ENCODE measurements at places on chromosomes 5 and 9.

- DNase-seq, result no peak
These were observed 13.6 kb upstream of the OLFM1 start for GRCh38 chr9:135073741-135074305.

DNA sequence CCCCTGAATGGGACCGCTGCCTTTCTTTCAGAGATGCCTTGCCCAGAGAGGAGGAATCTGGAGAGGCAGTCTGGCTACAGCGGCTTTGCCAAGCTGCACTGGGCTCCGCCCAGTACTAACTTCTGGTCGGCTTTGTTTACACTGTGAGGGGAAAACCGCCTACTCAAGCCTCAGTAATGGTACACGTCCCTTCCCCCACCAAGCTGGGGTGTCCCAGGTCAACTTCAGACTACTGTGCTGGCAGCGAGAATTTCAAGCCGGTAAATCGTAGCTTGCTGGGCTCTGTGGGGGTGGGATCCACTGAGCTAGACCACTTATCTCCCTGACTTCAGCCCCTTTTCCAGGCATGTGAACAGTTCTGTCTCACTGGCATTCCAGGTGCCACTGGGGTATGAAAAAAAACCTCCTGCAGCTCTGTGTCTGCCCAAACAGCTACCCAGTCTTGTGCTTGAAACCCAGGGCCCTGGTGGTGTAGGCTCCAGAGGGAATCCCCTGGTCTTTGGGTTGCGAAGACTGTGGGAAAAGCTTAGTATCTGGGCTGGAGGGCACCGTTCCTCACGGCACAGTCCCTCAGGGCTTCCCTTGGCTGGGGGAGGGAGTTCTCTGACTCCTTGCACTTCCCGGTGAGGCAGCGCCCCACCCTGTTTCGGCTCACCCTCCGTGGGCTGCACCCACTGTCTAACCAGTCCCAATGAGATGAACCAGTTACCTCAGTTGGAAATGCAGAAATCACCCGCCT, 171.2 kb downstream of the CWC27 start:
- DNase-seq, result no peak

DNA sequence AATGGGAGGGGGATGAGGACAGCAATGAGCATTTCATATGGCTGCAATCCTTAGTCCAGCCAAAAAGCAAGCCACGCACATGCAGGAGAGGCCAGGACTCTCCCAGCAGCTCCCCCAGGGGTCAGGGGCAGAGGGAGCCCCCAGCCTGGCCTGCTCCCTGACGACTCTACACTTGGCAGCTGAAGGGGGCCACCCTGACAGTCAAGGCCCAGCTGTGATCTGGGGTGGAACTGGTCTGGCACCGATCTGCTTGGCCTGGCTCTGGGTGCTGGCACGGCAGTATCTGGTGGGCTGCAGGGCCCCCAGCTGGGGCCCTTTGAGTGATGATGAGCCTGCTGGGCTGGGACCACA, 118.1 kb downstream of the ADAMTS2 start:
- no peak for DNase-seq

GRCh38 chr5:37838933-37839341, 904 bp downstream of the GDNF start:
- no peak for DNase-seq

DNA sequence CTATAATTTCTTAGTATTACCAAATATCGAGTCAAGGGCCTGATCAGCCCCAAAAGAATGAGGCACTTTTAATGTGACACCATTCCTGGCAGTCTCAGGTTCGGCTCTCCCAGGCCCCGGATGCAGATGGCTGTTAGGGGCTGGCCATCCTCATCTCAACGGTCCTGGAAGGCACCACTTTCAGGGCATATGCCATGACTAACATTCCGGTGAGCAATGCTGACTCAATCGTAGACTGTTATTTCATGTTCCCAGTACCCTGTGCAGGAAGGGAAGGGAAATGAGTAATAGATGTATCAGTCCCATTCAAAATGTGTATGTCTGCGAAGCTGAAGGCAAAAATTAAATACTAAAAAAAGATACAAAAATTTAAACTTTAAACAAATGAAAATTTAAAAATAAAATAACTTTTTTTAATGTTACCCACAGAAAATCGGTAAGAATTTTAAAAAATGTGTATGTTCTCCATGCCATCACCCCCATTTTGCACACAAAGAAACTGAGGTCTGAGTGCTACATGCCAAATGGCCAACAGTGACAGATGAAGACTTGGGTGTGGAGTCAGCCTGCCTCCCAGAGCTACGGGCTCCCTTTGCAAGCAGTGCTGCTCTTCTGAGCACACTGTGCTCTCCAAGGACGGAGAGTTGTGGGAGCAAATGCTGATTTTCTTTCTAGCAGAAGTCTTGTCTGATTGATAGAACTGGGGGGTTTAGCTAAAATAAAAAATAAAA, 79.0 kb downstream of the GLDC start:
- DNase-seq, result no peak
